Activated CD4-positive, alpha-beta T cell treated with anti-CD3 and anti-CD28 coated beads, Interleukin-2, amount 10 ng/mL, durations not matched to agents 7 days and 5 days (primary cell): ENCODE measurements at places on chromosomes 12 and 14.
A peak's percentile ranks its signal among the peaks of the same experiment; 100 is the strongest.

GRCh38 chr14:103530831-103531230 is 1.8 kb downstream of the TRMT61A start:
- no peak for DNase-seq

- DNase-seq: no peak
These were observed 491 bp upstream of the CLEC6A start for GRCh38 chr12:8455271-8455670.

DNA sequence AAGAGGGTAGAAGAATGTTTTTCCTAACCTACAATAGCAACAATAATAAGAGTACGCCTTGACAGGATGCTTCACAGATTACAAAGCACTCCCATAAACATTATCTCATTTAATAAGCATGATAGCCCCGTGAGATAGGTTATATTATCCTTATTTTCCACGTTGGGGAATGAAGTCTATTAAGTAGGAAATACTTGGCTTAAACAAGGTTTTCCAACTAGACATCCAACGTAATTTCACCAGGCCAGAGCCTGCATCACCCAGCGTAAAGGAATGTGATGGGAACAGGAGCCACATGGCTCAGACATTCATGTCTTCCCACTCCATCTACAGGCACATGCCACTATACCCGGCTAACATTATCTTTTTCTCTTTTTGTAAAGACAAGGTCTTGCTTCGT is 223.4 kb upstream of the AMIGO2 start:
- DNase-seq: no peak

GRCh38 chr12:40921563-40922163 is 229.4 kb downstream of the CNTN1 start:
- no peak for DNase-seq

DNA sequence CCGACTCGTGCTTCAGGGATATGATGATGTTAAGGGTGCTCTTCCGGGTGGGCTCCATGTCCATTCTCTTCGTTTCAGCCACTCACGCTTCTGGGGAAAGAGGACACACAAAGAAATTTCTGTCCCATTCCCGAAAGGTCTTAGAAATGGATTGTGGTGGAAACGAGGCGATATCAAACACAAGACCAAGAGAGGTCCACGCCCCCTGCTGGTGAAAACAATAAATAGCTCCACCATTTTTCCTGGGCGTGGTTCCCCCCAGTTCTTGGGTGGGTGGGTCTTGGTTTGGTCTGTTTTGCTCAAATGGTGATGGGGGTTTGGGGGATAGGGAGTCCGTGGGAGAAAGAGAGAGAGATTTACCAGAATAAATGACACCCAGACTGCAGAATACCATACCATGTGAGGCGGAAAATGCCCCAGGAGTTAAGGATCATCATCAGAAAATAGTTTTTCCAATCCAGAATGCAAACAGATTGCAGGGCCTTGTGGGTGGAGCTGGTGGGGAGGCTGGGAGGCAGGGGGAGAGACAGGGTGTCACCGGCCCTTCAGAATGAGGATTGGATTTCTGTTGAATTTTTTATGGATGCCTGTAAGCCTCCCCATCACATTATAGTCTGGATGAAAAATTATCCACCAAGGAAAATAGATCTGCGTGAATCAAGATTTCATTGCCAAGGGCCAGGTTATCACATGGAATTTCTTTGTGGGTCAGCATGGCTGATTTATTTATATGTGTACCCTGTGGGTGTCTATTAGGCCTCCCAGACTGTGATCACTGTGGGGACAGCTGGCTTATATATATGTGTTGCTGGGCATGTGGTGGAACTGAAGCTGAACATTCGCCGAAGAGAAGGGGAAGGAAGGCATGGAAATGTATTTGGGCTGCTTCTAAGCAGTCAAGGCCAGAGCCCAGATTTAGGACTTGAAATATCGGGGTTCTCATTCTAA is 55.8 kb downstream of the SRRM4 start:
- DNase-seq: peak; percentile 28

DNA sequence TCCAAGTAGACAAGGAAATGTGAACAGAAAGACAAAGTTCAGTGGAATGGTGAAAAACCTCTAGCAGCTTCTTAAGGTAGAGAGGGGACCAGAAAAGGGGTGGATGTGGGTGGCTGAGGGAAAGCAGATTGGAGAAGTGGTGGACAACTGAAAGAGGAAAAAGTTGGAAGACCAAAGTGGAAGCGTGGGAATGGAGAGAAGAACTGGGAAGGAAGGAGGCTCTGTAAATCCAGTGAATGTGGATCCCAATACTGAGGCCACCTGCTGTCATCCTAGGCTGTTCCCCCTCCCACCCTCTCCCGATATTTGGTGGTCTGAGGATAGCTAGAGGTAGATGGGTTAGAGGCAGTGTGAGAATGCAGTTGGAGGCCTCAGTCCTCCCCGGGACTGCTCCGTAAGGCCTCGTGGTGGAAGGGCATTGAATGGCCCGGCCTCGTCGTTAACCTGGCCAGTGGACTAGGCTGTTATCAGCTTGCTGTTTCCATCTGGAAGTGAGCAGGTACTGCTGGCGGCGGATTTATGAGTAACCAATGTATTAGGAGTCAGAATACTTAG is 822 bp upstream of the POU6F1 start:
- DNase-seq: no peak

- no peak for DNase-seq
These were observed 188.9 kb upstream of the NTF3 start for GRCh38 chr12:5243014-5243413.

DNA sequence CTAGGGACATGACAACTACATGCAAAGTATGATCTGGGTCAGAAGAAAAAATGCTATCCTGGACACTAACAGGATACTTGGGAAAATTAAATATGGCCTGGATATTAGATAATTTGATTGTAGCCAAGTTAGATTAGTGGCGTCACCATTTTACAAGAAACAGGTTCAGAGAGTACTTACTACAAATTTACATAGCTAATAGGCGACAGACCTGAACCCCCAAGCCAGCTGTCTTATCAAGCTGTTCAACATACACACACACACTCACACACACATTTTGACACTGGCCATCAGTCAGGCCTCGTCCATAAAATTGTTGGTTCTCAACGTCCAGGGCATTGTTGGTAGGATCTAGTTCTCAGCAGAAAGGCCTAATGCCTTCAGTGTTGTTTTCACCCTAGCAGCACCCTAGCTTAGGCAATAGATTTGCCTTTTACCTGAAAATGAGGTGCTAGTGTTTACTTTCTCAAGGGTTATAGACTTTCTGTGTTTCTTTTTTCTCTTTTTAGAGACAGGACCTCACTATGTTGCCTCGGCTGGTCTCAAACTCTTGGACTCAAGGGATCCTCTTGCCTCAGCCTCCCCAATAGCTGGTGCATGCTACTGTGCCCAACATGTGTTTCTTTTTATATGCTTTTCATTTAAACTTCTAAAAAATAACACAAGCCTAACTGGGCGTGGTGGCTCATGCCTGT is 3.3 kb upstream of the C14orf93 start:
- DNase-seq: no peak

DNA sequence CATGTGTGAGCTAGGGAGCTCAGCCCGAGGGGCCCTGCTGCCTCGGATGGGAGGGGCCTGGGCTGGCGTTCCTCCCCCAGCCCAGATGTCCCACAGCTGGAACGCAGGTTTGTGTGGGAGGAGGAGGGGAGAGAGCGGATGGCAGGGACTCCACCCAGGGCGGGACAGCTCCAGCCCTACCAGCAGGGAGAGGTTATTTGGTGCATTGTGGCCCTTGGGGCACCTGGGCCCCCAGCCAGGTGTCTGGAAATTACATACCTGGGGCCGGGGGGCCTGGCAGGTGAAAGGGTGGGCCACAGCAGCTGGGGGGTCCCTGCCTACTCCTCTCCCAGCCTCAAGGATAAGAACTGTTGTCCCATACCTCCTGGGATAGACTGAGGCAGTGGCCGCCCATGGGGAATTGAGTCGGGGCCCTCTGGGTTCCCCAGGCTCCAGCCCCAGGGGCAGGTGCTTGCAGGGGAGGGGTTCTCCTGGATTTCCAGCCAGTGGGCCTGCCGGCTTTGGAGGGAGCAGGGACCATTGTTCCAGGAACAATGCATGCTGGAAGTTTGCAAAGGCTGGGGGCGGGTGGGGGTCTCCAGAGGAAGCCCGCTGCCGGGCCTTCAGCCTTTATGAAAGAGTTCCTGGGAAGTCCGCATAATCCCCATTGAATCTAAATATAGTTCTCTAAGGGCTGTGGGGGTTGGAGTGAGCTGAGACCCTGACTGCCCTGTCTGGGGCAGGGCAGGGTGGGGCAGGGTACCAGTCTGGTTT is 1.2 kb downstream of the KIF26A start:
- DNase-seq: no peak

DNA sequence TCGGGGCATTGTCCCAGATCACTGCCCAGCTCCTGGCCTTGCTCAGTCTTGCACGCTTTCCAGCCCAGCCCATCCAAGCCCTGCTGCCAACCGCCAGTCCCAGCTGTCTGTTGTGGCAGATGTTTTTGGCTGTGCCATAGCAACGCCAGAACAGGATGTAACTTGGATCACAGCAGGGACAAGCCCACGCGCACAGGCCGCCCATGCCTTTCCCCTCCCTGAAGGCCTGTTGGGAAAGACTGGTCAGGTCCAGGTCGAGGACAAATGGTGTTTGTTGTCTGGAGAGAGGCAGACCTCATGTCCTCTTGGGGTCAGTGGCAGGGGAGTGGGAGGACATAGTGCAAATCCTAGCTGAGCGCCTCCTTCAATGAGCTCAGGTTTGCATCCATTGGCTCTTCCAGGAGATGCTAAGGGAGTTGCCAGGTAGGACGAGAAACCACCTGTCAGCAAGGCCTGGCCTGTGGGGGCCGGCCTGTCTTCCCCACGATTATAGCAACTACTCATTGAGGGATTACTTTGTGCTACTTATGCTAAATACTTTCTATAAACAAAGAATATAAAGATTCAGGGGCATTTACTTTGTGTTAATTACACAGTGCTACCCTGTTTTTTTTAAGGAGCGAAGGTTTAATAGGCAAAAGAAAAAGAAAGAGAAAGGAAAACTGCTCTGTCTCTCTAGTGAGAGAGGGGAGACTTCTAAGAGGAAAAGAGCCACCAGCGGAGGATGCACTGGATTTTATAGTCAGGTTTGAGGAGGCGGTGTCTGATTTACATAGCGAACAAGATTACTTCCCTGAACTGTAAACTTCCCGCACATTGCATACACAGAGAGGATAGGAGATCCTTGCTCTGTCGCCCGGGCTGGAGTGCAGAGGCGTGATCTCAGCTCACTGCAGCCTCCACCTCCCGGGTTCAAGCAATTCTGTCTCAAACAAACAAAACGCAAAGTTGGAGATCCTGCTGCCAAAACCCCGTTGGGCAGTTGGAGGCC is 42.8 kb upstream of the CORO1C start:
- DNase-seq: no peak

DNA sequence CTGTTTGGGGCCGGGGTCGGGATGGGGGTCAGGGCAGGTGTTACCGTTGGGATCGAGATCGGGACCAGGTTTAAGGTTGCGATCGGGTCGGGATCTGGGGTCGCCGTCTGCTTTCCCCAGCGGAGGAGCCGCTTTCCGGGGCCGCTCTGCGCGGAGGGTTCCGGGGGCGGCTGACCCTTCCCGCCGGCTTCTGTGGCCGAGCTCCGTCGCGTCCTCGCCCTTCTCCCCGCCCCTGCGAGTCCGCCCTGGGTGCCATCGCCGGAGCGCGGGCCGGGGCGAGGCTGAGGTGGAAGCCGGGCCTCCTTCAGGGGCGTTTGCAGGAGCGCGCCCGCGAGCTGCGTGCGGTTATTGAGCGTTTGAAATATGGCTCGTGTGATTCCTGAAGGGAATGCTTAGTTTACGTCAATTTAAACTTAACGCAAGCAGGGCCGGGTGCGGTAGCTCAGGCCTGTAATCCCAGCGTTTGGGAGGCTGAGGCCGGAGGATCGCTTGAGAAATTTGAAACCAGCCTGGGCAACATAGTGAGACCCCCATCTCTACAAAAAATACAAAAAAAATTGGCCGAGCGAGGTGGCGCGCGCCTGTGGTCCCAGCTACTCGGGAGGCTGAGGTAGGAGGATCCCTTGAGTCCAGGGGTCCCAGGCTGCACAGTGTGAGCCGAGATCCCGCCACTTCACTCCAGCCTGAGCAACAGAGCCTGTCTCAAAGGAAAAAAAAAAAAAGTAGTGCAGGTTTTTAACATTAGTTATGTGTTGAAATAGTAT is 620 bp downstream of the PGAM5 start:
- peak; percentile 27 for DNase-seq

- no peak for DNase-seq
These were observed 122.4 kb downstream of the SLC25A47 start for GRCh38 chr14:100445436-100446088.

DNA sequence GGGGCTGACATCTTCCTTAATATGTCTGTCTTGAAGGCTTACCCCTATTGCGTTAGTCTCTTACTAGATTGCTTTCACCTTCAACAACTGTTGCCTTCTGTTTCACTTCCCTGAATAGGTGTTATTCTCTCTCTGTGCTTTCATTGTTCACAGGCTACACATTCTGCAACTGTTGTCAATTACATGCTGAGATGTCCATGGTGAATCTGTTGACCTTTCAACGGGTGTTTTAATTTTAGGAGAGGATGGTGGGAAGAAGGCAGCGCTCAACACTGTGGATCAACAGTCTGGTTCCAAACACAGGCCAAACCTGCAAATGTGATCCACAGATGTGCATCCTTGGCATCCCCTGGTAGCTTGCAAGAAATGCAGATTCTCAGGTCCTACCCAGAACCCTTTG is 101.9 kb downstream of the DACT1 start:
- DNase-seq: no peak

- DNase-seq: no peak
These were observed 201.9 kb upstream of the RBM19 start for GRCh38 chr12:114168061-114168460.

DNA sequence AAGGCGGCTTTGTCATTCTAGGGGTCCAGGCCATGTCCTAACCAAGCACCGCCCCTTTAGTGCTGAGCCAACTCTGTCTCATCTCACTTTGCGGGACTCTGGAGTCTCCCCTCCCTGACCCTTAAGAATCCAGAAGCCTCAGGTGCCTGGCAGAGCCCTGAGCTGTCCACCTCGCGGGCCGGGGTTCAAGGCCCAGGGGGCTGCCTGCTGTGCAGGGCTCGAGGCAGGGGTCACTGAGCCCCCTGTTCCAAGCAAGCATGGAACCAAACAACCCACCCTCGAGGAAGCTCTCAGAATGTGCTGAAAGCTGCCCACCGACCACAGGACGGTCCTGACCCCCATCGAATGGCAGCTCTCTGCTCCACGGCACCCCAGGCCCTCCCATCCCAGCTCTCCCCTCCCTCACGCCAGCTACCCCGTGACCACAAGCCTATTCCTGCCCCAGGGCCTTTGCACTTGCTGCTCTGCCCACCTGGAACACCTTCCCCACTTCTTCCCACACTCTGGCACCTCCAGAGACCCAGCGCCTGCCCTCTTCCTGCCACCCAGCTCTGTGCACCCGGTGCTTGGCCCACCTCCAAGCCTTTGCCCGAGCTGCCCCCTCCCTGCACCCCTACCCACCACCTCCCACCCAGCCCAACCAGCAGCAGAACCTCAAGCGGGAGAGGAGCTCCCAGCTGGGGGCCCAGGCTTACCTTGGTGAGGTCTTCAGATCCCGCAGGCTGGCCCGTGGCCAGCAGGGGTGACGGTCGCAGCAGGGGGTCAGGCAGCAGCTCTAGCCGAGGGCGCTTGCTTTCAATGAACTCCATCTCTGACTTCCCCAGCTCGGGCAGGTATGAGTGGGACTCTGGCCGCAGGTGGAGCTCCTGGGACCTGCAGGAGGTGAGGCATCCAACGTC is 84.3 kb downstream of the NCOR2 start:
- no peak for DNase-seq

GRCh38 chr12:49341777-49342065 is 4.7 kb upstream of the C1QL4 start:
- no peak for DNase-seq
